Stimulated activated CD8-positive, alpha-beta memory T cell treated with anti-CD3 and anti-CD28 coated beads, Interleukin-4, amount 100 ng/mL, for 1 hour (primary cell): ENCODE measurements at places on chromosomes 3 and 15.

DNA sequence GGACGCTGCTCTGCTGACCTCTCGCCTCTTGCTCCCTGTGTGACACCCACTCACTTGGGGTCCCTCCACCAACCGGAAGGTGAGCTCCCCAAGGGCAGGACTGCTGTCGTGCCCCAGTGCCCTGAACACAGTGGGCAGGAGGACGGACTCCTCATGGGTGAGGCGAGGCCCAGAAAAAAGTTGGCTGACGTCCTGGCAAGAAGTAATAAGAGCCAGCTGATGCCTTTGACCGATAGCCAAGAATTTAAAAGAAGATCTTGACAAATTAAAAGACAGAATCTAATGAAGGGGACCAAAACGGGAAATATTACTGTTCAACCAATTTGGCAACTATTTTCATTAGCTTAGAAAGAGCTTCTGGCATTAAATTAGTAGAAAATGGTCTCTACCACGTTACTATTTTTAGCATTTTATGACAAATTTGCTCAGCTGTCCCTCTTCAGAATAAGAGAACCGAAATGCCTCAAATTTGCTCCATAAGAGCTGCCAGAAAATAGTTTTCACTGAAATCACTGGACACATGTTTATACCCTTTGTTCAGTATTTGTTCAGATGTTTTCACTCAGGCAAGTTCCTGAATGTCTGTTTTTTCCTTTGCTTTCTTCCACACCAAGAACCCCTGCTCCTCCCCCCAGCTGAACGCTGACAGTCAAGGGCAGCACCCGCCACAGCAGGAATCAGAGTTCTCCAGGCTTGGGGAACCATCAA, 60.5 kb downstream of the XXYLT1 start:
- no peak for DNase-seq

GRCh38 chr3:44114142-44114541, 127.5 kb upstream of the TOPAZ1 start:
- no peak for DNase-seq

GRCh38 chr15:75446151-75446550, 5.3 kb downstream of the SIN3A start:
- DNase-seq, result no peak

- DNase-seq, result no peak
Measured at GRCh38 chr3:105513042-105513441, 146.3 kb downstream of the ALCAM start.

DNA sequence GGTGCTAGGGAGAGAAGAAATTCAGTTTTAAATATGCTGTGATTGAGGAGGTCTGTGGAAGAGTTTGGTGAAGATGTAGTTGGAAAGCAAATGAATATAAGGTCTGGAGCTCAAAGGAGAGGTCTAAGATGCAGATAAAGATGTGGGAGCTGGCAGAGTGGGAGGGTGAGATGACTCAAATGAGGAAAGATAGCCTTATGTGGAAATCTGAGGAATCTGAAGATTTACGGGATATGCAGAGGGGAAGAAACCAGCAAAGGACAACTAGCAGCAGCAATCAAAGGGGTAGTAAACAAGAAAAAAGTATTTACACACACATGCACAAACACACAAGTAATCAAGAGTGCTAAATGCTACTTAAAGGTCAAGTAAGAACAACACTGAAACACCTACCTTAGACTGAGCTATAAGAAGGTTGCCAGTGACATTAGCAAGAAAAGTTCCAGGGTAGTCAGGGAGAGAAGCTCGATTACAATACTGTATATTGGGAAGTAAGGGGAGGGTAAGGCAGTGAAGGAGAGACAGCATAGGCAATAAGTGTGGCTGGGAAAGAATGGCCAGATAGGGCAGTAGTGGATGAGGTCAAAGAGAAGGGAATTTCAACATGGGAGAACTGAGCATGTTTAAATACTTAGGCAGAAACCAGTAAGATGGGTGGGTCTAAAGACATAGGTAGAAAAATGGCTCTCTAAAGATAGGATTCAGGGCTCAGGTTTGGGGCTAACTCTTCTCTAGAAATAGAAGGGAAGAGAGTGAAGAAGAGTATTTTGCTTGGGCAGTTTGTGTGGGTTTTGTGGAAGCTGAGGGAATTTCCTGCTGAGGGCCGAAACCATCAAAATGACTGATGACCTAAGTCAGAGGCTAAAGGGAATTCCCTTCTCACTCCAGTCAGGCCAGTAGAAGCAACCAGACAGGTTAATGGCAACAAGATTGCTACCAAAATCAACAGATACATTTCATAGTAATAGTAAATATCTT, 8.9 kb downstream of the CMTM6 start:
- DNase-seq, result no peak

DNA sequence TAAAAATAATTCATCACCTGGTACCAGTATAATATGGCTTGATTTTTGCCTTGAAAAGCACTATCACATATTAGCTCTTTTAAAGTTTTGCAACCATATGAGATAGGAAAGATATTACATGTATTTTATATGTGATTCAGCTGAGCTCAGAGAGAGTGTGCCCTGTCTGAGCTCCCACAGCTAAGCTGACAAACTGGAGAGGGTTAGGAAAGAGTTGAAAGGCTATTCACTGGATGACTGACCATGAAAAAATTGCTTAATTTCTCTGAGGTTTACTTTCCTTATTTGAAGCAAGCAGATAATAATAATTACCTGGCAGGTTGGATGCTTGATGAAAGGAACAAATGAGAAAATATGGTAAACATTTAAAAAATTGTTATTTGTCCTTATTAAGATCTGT, 97.4 kb upstream of the CCDC80 start:
- no peak for DNase-seq

DNA sequence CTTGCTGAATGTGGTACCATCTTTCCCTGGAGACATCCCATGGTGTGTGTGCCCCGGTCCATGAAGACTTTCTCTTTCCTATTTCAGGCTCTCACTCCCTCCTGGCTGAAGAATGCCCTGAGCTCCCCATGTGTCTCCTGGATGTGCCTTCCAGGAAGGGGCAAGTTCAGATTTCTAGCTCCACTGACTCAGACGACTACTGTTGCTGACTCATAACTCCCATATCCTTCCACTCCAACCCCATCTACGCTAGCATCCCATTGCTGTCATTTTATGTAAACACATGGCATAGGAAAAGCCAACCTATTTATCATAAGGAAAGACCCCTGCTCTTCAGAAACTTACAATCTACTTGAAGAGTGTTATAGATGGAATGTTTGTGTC, 95.0 kb downstream of the ADCY5 start:
- DNase-seq, result no peak

GRCh38 chr3:172946061-172946460, 195.0 kb downstream of the SPATA16 start:
- DNase-seq, result no peak

GRCh38 chr3:144162042-144162441, 190.4 kb downstream of the DIPK2A start:
- no peak for DNase-seq

GRCh38 chr3:109187390-109187789, 50.9 kb downstream of the C3orf85 start:
- no peak for DNase-seq

DNA sequence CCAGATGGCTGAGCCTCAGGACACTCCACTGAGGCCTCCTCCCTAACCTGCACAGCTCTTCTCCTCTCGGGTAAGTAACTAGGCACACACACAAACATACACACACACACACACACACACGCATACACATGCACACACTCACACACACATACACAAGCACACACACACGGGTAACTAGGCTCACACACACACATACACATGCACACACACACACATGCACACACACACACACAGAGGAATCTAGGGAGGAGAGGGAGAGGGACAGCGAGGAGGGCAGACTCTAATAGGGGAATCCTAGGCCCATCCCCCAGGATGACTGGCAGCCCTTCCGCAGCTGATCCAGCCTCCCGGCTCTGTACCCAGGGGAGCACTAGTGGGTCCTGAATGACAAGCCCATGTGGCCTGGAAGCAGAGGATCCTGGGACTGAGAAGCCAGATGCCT, 177.4 kb upstream of the LINGO1 start:
- no peak for DNase-seq

- peak; percentile 7 for DNase-seq
Measured at GRCh38 chr15:51649659-51650521, 27.3 kb upstream of the DMXL2 start.

DNA sequence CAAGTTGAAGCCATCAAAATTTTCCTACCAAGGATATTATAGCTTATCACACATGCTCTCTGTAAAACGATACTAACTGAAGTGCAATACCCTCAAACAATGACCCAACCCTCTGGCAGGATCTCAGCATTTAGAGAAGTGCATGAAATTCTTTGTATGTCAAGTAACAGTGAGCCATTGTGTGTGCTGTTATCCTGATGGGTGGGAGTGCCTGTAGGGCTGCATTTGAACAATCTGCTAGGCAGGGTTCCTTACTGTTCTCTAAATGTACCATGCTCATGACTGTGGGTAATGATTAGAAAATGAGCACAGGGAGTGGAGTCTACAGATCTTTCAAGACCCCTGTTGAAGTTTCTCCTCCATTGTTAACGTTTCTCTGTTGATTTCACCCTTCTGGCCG, 398.1 kb downstream of the NSUN3 start:
- no peak for DNase-seq

DNA sequence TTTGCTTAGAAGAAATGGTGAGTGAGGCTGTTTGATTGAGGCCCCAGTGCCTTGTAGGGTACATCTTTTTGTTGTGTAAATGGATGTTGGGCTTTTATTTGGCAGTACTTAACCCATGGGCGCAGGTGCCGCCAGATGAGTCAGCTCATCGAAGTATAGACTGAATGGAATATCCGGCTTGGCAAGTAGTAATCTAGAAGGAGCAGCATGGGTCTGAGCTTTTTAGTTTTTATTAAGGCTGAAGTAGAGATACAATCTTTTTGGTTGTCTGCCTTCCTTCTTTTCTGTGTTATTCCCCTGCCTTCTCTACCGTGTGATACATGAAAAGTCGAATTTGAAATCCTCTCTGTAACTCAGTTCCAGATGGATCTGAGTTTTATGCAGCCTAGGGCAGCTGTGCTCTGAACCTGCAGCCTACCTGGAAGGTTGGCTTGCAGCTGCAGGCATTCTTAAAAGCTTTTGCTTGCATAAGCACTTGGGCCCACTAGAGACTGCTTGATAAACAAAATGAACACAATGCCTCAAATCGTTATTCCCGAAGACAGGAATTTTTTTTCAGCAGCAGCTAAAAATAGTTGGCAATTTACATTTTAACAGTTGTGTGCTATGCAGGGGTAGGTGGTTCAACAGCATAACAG, 177.5 kb upstream of the CGNL1 start:
- DNase-seq, result no peak

GRCh38 chr3:68049776-68050175, 395.4 kb upstream of the SUCLG2 start:
- no peak for DNase-seq
